COR-L47 (cell line): ENCODE measurements at places on chromosomes 12 and 14.

- no peak for DNase-seq
Observed at GRCh38 chr12:7015555-7016370, 2.5 kb downstream of the LPCAT3 start.

DNA sequence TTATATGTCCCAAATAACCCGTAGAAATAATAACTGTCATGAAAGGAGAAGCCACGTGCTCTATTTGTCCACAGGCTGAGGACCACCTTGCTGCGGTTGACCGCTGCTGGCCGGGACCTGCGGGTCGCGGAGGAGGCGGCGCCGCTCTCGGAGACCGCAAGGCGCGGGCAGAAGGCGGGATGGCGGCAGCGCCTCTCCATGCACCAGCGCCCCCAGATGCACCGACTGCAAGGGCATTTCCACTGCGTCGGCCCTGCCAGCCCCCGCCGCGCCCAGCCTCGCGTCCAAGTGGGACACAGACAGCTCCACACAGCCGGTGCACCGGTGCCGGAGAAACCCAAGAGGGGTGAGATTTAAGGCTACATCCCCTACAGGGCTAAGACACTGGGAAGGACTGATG, 21.0 kb downstream of the RPGRIP1 start:
- no peak for DNase-seq

GRCh38 chr12:109597795-109598427, 24.3 kb downstream of the MVK start:
- peak; percentile 76 for DNase-seq

GRCh38 chr12:91680864-91681263, 464.8 kb downstream of the BTG1 start:
- no peak for DNase-seq

DNA sequence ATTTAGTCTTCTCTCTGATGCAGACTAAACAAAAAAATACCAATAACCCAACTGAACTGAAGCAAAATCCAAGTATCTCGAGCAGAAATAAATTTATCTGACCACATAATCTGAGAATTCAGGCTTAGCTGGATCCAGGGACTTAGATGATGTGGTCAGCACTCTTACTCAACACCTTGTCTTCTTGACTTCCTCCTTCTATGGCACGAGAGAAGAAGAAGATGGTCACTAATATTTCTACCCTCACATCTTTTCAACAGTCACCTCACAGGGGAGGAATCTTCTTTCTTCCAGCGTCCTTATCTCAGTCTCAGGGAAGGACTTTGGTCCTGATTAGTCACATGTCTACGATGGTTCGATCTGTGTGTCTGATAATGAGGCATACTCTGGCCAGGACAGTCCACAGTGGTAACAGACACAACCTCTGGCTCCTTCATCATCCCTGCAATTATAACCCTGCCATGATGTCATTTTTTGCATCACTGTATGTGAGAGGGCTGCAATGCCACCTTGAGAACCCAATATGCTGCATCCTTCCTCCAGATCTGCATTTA, 15.8 kb downstream of the RGS6 start:
- DNase-seq, result no peak

DNA sequence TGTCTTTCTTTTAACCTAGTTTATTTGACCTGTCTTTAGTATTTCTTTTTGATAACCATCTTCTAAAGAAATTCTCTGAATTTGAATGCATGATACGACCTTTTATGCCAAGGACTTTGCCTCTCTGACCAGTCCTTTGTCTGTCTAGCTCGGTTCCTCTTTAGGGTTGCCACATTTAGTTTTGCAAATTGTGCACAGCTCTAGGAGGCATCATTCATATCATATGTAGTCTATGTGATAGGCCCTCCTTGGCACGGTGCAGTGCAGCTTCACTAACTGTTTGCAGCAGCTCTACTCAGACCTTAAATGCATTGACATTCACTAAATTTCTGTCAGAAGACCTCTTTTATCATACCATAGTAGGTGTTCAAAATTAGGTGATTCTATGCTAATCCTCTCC, 75.6 kb downstream of the USP15 start:
- no peak for DNase-seq

DNA sequence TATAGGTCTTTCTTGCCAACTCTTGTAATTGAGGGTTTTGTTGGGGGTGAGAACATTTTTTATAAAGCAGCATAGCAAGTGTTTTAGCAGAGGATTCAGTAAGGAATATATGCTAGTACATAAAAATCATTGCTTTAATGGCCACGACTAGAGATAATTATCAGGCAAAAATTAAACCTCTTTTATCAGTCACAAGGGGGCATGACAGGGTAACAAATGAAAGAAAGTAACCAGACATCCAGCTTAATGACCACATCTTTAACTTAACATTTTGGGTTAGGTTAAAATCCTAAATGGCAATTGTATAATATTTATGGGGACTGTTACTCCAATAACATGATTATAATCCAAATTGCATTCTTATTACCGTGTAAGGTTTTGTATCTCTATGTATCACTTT, 119.6 kb downstream of the LRRIQ1 start:
- peak; percentile 35 for DNase-seq

DNA sequence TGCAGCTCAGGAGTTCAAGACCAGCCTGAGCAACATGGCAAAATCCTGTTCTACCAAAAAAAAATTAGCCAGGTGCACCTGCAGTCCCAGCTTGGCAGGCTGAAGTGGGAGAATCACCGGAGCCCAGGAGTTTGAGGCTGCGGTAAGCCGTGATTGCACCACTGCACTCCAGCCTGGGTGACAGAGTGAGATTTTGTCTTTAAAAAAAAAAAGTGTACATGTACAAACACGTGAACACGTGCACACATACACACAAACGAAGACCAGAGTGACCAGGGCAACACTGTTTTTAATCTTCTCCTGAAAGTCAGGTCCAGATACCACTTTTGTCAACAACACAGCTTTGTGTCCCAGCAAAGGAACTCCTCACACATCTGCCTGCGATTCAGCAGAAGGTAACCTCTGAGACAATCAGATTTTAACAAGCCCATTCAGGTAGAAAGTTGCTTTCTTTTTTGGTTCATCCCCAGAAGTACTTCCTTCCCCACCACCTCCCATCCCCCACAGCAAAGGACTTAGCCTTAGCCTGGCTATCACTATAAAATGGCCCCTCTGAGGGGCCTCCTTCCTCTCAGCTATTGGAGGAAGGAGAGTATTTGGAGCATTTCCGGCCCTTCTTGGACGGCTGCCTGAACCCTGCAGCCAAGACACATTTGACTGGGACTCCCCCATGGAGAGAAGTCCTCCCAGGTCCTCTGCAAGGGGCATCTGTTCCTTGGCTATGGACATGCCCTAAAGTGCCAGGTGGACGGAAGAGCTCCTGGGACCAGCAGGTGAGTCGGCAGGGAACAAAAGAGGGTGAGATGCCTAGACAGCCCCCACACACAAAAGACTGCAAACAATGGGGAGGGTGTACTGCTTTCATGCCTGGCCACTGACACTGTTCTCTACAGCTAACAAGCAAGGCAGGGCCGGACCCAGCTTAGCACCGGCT, 9.8 kb downstream of the CTDSP2 start:
- DNase-seq, result peak; percentile 89

GRCh38 chr14:68512088-68512487, 280.8 kb downstream of the ZFP36L1 start:
- no peak for DNase-seq

DNA sequence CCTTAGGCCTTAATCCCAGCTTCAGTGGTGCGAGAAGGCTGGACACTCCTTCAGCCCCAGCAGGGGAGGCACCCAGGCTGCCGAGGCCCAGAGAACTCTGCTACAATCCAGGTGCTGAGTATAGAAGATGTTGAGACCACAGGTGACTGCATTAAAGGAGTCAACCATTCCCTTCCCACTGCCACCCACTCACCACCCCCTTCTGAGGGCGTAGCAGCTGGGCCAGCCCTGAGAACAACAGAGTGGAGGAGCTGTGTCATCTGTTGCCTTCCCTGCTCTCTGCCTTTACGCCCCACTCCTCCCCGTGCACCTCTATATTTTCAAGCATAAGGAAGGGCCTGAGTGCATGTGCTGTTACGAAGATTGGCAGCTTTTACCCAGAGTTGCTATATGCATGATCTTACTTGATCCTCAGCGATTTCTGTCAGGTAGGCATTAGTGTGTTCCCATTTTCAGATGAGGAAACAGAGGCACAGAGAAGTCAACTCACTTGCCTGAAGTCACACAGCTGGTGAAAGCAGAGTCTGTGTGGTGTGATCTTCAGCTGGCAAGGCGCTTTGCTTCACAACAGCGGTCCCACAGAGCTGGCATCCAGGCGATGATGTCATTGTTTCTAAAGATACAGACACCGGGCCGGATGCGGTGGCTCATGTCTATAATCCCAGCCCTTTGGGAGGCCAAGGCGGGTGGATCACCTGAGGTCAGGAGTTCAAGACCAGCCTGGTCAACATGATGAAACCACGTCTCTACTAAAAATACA, 46.7 kb downstream of the RIN3 start:
- DNase-seq, result no peak

- DNase-seq, result no peak
Observed at GRCh38 chr14:30283822-30284446, 275.0 kb upstream of the G2E3 start.

GRCh38 chr12:132689227-132689626, 1.8 kb downstream of the PXMP2 start:
- DNase-seq, result no peak

- DNase-seq, result no peak
Observed at GRCh38 chr12:113664224-113664681, 192.6 kb upstream of the LHX5 start.

GRCh38 chr12:22821985-22822384, 197.0 kb downstream of the ETNK1 start:
- no peak for DNase-seq

DNA sequence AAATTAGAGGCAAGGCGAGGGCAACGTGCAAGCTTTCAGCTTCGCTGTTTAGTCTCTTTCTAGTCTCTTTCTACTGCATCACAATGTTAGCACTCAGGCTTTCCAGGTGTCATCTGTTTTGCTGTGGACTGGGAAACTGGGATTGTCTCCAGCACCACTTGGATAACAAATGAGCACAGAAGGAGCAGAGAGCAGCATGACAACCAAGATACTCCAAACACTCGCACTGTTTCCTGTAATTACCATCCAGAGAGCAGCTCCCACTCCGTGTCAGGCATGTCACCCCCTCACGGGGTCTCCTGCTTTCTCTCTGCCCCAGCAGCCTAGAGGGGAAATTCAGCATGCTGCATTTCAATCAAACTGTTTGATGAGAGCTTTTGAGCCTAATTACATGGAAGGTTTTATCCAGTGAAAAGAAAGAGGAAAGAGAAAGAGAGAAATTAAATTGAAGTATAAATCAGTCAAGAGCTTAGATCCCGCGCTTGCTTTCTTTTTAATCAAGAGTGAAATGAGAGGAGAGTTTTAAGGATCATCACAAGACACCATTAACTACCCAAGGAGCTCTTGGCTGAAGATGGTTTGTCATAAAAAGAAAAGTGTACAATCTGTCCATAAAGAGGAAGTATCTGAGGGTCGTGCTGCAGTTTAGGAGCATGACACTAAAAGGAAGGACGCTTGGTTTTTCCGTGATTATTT, 917.7 kb downstream of the DIO2 start:
- DNase-seq, result peak; percentile 14

- no peak for DNase-seq
Observed at GRCh38 chr12:132360906-132361777, 31.8 kb upstream of the GALNT9 start.

DNA sequence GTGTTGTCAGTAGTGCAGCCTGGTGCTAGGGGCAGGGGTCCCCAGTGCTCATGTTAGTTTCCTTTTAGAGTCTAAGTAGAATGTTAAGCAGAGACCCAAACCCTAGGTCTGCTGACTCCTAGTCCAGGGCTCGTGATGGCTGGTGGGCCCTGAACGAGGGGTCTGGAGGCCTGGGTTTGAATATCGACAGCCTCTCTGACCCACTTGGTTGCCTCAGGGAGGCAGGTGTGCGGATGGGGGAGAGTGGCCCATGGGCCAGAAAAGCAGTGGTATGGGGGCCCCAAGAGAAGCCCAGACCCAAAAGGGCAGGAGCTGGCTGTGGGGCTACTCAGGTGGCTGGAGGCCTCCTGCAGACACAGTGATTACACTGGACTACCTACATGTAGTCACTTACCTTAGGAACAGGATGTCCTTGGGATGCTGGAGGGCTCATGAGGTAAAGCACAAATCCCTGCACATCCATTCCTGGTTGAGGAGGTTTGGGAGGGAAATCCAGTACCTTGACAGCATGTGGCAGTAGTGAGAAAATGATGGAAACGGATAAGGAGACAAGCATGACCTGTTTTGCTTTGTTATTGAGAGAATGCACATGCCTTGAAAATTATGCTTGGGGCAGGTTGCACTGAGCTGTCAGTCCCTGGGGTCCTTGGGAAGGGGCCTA, 1.7 kb upstream of the SLC25A29 start:
- no peak for DNase-seq

DNA sequence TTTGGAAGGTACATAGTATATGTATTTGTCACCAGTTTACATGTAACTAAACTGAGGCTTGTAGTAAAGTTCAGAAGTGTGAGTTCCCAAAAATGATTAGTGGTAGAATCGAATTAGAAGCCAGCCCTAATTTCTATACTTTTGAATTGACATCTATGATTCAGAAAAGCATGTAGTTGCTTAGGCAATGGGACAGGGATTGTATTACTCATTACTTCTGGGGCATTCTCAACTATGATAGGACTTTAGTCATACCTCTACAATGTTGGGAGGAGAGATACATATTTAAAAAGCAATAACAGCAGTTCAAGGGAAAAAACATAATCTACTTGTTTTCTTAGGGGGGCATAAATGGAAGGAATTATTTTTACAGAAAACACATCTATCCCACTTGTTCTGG, 277.9 kb upstream of the E2F7 start:
- no peak for DNase-seq

- no peak for DNase-seq
Observed at GRCh38 chr14:78863143-78863542, 693.0 kb downstream of the NRXN3 start.
